ENCODE measurements at places on chromosomes 5 and 9. TPM values are rescaled to one million over a fixed set of nuclear protein-coding genes. Genes with fewer than 3 reads are reported as not detected.

GRCh38 chr9:86434039-86434726 is 80.0 kb upstream of the TUT7 start:
- no peaks in the 10 kb centered on the region for H3K36me3 ChIP-seq
- no peaks in the 10 kb centered on the region for H3K4me1 ChIP-seq
- H3K27ac ChIP-seq = peak overlapping the region; percentile 45

Gene RBM22
- 38.4 TPM for total RNA-seq

GRCh38 chr5:25345240-25345771 is 700.5 kb upstream of the CDH10 start:
- H3K4me3 ChIP-seq = no peak overlapping the region
- no peaks in the 10 kb centered on the region for H3K4me1 ChIP-seq
- no peaks in the 10 kb centered on the region for H3K27me3 ChIP-seq
- DNase-seq = no peak
- no peak overlapping the region for H3K27ac ChIP-seq

Gene TAF11L10
- total RNA-seq = not detected

DNA sequence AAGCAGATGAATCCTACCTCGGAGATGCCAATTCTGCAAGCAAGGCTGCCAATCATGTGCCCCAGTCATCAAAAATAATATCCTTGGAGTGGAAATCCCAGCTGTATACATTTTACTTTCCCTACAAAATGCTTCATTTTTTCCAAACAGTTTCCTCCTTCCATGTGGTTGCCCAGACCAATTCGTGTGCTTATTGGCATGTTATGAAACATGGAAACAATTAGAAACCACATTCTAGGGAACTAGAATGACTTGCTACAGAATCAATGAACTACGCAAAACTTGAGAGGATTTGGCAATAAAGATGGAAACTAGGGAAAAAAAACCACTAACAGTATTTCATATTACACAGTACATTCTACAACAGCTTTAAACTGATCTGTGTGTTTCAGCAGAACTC is 584.5 kb upstream of the DMAC1 start:
- H3K27ac ChIP-seq = no peak overlapping the region
- no peak for DNase-seq
- no peak overlapping the region for H3K4me3 ChIP-seq
- H3K36me3 ChIP-seq = no peaks in the 10 kb centered on the region

DNA sequence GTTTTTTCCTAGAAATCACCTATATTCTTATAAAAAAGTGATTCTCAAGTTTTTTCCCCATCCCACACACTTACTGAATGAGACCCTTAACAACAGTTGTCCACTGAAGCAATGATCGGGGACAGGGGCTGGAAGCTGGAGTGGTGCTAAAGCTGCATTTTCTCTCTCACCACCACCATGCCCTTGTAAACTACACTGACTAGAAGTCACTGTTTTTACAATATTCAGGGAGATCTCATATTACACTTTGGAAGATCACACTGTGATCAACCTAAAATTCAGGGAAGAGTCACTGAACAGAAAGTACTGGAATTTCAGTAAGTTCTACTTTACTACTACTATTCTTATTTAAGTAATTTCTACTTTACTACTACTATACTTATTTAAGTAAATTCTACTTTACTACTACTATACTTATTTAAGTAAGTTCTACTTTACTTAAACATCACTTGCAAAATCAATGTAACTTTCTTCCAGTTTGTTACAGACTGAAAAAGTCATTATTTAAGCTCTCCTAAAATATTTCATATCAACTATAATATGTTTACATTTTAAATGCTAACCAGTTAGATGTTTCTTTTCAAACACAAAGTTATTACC is 164.3 kb downstream of the AGTPBP1 start:
- H3K4me1 ChIP-seq = no peaks in the 10 kb centered on the region
- no peak overlapping the region for H3K4me3 ChIP-seq
- no peaks in the 10 kb centered on the region for H3K36me3 ChIP-seq

Gene MOB3B
- total RNA-seq = 7.6 TPM

DNA sequence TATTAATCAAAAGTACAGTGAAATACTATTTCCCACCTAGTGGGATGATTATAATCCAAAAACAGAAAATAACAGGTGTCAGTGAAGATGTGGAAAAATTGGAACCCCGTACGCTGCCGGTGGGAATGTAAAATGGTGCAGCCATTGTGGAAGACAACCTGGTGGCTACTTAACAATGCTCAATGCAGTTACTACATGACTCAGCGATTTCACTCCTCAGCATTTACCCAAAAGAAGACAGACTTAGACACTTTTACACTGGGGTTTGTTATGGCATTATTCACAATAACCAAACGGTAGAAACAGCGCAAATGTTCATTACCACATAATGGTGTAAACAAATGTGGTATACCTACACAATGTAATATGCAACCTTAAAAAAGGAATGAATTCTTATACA is 23.9 kb downstream of the SECISBP2 start:
- H3K4me1 ChIP-seq = no peaks in the 10 kb centered on the region
- H3K27me3 ChIP-seq = no peaks in the 10 kb centered on the region
- DNase-seq = no peak

Gene SLIT3
- total RNA-seq = 2.7 TPM

DNA sequence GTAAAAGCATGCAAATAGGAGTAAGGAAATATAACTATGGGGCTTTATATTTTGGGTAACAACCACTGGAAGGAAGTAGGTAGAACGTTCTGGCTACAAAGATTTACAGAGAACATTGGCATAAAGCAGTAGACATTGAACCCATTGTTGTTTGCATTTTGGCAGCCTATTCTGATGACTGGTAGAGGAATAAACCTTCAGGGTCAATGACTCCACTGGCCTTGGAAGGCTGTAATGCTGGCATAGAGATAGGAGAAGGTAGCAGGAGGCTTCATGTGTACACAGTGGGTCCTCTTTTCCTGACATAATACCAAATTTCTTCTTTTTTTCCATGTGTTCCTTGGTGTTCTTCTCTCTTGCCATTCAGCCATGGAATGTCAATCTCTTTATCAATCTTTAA is 462.8 kb upstream of the ZNF462 start:
- no peaks in the 10 kb centered on the region for H3K4me1 ChIP-seq
- H3K4me3 ChIP-seq = no peak overlapping the region
- H3K27me3 ChIP-seq = no peaks in the 10 kb centered on the region
- H3K27ac ChIP-seq = no peak overlapping the region
- DNase-seq = no peak

Gene ACSL6
- 0.04 TPM for total RNA-seq

Gene PCDHGA5
- total RNA-seq = 2.3 TPM

GRCh38 chr5:25863811-25864210 is 1174.6 kb downstream of the CDH9 start:
- H3K4me1 ChIP-seq = no peaks in the 10 kb centered on the region
- H3K27ac ChIP-seq = no peak overlapping the region
- H3K4me3 ChIP-seq = no peak overlapping the region
- no peaks in the 10 kb centered on the region for H3K27me3 ChIP-seq

- H3K27ac ChIP-seq = no peak overlapping the region
- no peak for DNase-seq
- no peaks in the 10 kb centered on the region for H3K27me3 ChIP-seq
- no peaks in the 10 kb centered on the region for H3K4me1 ChIP-seq
Observed at GRCh38 chr5:152551061-152551460, 146.0 kb upstream of the NMUR2 start.

DNA sequence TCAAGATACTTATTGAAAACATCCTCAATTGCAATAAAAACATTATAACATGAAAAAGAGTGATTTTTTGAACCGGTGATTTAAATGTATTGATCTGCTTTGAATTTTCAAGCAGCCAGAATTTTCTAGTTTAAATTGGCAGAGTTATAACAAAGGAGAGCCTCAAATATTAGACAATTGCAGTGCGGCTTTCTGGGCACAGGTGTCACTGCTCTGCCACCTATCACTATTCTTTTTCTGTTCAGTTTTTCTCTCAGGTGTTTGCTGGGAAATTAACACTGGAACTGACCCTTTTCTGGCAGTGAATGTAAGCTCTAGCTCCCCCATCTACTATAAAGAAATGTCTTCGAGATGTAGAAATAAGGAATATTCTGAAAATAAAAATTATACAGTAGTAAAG is 23.0 kb downstream of the ZBED3 start:
- H3K4me1 ChIP-seq = no peaks in the 10 kb centered on the region
- no peak overlapping the region for H3K4me3 ChIP-seq
- no peak for DNase-seq
- H3K36me3 ChIP-seq = no peaks in the 10 kb centered on the region

Gene TAF11L5
- not detected for total RNA-seq

GRCh38 chr5:68730220-68730978 is 363.4 kb upstream of the SLC30A5 start:
- no peak overlapping the region for H3K4me3 ChIP-seq
- H3K27me3 ChIP-seq = no peaks in the 10 kb centered on the region
- no peaks in the 10 kb centered on the region for H3K36me3 ChIP-seq
- no peak overlapping the region for H3K27ac ChIP-seq
- DNase-seq = no peak

Gene PCDHGA1
- total RNA-seq = 0.66 TPM

DNA sequence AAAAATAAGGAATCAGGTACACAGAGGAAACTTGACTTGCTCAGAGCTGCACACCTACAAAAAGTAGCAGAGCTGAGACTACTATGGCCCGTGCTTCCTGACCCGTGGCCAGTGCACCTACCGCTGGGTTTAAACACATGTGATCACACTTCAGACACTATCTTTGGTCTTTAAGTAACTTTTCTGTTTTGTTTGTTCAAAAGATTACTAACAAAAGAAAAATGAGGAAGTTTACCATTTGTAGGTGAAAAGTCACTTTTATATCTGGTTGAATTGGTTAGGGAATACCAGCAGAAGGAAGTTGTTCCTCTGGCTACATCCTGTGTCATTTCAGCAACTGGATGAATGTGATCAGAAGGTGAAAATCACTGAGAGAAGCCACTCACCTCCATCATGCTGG is 6.5 kb upstream of the SYK start:
- H3K4me3 ChIP-seq = no peak overlapping the region
- DNase-seq = no peak
- H3K36me3 ChIP-seq = no peaks in the 10 kb centered on the region
- no peak overlapping the region for H3K27ac ChIP-seq

DNA sequence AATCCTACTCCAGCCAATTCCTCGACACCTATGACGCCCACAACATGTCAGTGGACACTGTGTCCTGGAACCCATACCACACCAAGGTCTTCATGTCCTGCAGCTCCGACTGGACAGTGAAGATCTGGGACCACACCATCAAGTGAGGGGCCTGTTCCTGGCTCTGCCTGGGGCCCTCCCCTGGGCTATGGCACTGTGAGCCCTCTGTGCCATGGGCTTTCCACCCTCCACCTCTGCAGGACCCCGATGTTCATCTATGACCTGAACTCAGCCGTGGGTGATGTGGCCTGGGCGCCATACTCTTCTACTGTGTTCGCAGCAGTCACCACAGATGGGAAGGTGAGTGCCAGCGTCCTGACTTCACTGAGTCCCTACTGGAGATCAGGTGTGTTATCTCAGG is 8.4 kb downstream of the ENHO start:
- H3K4me3 ChIP-seq = no peak overlapping the region
- H3K27me3 ChIP-seq = no peaks in the 10 kb centered on the region
- no peaks in the 10 kb centered on the region for H3K36me3 ChIP-seq
- H3K27ac ChIP-seq = no peak overlapping the region

Gene SOX30
- not detected for total RNA-seq

Gene NTRK2
- 13.5 TPM for total RNA-seq

DNA sequence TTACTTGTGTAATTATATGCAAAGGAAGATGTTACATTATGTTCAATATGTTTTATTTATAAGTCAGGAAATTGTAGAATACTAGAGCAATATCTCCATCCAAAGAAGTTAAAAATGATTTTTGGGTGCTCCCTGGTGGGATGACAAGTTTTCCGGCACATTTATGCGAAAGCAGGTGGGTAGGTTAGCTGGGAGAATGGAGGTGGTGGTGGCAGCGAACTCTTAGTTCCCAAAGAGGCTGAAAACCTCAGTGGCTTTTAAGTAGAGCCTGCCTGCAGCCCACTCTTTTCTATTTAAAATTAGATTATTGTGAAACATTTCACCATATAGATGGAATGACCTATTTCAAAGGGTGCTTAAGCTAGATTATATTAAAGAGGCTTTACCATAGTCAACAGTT is 51.8 kb downstream of the ANKRD33B start:
- H3K4me3 ChIP-seq = no peak overlapping the region
- no peaks in the 10 kb centered on the region for H3K36me3 ChIP-seq
- no peaks in the 10 kb centered on the region for H3K4me1 ChIP-seq
- H3K27me3 ChIP-seq = no peaks in the 10 kb centered on the region
- H3K27ac ChIP-seq = no peak overlapping the region

DNA sequence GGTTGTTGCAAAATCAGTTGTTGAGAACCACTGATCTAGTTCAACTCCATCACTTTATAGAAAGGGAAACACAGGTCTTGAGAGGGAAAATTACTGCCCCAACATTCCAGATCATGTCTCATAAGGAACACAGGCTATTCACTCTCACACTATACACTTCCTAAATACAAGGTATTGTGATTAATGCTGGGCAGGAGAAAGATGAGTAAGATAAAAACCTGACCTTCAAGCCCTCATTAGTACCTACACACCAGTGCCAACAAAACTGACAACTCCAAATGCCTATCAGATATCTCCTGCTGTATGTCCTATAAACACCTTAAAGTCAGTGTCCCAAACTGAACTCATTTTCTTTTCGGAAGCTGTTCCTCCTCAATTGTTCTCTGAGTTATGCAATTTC is 8.2 kb downstream of the GNE start:
- H3K36me3 ChIP-seq = no peaks in the 10 kb centered on the region
- H3K4me3 ChIP-seq = no peak overlapping the region
- no peak for DNase-seq
- H3K27me3 ChIP-seq = no peaks in the 10 kb centered on the region

DNA sequence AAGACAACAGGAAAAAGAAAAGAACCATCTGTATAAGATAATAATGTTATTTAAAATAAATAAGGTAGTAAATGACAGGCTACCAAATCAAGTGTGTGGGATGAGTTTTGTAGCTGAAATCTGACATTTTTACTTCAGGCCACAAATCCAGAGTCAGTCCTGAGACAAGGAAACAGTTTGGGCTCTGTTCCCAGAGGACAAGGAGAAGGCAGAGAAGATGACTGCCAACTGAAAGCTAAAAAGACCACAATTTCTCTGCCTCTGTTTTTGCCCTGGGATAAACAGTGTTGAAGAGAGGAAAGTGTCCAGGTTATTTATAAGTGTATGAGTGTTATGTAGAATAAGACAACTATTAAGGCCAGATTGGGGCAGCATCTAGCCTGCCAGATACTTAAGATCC is 180.5 kb downstream of the NFIB start:
- H3K27ac ChIP-seq = no peak overlapping the region
- H3K4me3 ChIP-seq = no peak overlapping the region
- H3K36me3 ChIP-seq = no peaks in the 10 kb centered on the region
- DNase-seq = no peak

Gene IL13
- not detected for total RNA-seq

Data from esophagus squamous epithelium (tissue), 5 donors.